ENCODE measurements at places on chromosomes 7 and 10.

GRCh38 chr10:349081-349480 lies 213.8 kb downstream of the ZMYND11 start:
- DNase-seq, result no peak

- DNase-seq, result no peak
Observed at GRCh38 chr7:115357703-115357999, 435.8 kb downstream of the MDFIC start.

DNA sequence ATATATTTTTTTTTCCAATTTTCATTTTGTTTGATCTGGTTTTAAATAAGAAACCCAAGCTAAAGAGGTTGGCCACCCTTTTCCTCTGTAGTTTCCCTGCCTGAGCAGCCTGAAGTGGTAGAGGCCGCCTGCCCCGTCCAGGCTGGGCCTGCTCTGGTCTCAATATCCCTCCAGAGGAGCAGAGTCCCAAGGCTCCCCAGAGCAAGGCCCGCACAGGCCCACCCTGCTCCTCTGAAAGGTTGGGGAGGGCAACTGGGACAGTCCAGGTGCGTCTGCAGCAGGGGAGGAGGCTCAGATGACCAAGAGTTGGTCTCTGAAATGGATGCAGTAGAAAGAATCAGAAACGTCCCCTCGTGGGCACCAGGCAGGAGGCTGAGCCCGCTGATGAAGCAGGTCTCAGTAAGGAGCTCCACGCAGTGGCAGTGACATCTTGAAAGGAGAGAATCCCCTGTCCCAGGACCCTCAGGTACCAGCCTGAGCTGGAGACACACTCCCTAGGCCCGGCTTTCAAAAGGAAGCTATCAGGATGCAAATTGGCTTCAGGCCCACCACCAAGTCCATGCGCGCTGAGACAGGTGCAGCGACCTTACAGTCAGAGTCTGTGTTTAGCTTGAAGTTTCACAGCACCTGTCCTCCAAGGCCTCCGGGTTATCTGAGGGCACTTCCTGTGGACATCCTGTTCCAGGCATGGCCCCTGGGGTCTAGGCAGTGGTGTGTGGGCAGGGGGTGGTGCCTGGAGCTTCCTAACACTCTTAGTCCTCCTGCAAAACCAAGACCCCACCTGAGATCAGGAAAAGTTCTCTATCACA lies 37.7 kb downstream of the EN2 start:
- no peak for DNase-seq

DNA sequence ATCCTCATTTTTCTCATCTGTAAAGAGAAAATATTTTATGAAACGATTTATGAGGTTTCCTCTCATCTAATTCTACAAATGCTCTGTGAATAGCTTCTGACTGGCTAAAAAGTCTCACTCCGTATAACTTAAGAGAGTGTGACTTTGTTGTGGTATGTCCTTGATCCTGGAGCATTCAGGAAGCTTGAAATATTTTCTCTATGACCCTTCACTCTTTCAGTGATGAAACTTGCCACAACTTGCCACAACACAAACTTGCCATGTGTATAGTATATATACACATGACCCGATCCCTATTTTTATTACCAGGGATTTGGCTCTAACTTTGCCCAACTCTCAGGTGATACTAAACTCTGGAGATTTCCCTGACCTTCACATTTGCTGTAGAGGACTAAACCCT lies 74.1 kb downstream of the TES start:
- DNase-seq, result no peak

- no peak for DNase-seq
Observed at GRCh38 chr10:97876402-97876801, 26.8 kb downstream of the GOLGA7B start.

- no peak for DNase-seq
Observed at GRCh38 chr7:74479961-74480829, 26.5 kb downstream of the GTF2IRD1 start.

DNA sequence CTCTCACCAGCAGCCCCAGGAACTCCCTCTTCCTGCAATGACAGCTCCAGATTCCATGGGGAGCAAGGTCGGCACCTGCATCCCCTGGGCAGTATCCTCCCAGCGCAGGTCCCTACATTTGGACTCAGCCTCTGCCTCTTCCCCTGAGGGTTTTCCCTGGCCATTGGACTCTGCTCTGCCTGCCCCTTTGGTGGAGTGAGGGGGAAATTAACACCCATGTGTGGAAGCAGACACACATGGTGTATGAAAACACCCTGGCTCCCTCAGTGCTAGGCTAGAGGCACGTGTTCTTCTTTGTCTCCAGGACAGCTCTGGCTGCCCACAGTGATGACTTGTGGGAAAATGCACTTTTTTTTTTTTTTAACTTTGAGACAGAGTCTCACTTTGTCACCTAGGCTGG lies 8.4 kb downstream of the PRF1 start:
- DNase-seq, result no peak

GRCh38 chr7:79741684-79742083 lies 288.2 kb upstream of the MAGI2 start:
- no peak for DNase-seq

- DNase-seq, result no peak
Observed at GRCh38 chr7:130956417-130957136, 222.6 kb upstream of the KLF14 start.

GRCh38 chr10:46245381-46245900 lies 41.4 kb upstream of the ANTXRL start:
- DNase-seq, result no peak

- no peak for DNase-seq
Observed at GRCh38 chr7:118304100-118304499, 79.6 kb downstream of the ANKRD7 start.

- DNase-seq, result no peak
Observed at GRCh38 chr7:124489925-124490324, 275.7 kb downstream of the GPR37 start.

- no peak for DNase-seq
Observed at GRCh38 chr7:34752929-34753328, 94.9 kb downstream of the NPSR1 start.

GRCh38 chr7:101743995-101744360 lies 73.4 kb upstream of the CUX1 start:
- no peak for DNase-seq

GRCh38 chr7:65454469-65454868 lies 80.8 kb downstream of the ZNF92 start:
- DNase-seq, result peak; percentile 2

- peak; percentile 6 for DNase-seq
Observed at GRCh38 chr7:8418629-8419245, 14.7 kb upstream of the NXPH1 start.

- no peak for DNase-seq
Observed at GRCh38 chr7:94272821-94273583, 121.7 kb upstream of the COL1A2 start.

- DNase-seq, result no peak
Observed at GRCh38 chr10:132185601-132186487, 904 bp upstream of the DPYSL4 start.

DNA sequence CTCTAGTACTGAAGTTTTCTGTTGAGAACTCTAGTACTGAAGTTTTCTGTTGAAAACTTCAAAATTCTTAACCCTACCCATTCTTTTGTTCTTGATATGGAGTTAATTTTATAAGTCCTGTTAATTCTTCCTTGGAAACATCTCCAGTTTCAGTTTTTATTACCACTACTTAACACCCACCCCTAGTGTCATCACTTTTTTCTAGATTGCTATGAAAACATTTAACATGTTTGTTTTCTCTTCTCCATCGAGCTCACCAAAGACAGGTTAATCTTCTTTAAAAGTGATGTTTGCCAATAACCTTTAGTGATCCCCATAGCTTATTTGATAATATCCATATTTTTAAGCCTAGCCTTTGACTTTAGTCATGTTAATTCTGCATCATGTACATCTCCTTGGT lies 147.9 kb downstream of the PPP1R9A start:
- no peak for DNase-seq

GRCh38 chr10:37495415-37495814 lies 362.0 kb downstream of the ZNF248 start:
- peak; percentile 64 for DNase-seq

DNA sequence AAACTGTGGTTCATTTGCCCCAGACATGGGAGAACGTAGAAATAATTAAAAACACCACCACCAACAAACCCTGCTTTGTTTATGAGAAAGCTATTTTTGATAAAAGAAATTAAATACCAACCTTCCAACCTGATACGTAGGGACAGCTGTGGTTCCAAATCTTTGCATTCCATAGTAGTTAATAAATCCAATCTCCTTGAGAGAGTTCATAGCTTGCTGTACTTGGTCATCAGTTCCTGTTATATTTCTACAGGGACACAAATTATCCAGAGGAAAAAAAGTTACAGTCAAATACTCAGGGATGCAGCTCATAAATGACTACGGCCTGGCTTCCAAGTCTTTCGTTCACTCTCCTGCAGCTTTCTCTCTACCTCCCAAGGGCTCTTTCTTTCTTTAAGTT lies 41.1 kb downstream of the PUS7 start:
- no peak for DNase-seq

GRCh38 chr7:45967591-45968157 lies 46.6 kb upstream of the IGFBP3 start:
- DNase-seq, result no peak

GRCh38 chr7:127937066-127937680 lies 94.1 kb downstream of the LRRC4 start:
- DNase-seq, result no peak

- DNase-seq, result no peak
Observed at GRCh38 chr7:90461219-90461618, 8.2 kb upstream of the PTTG1IP2 start.

DNA sequence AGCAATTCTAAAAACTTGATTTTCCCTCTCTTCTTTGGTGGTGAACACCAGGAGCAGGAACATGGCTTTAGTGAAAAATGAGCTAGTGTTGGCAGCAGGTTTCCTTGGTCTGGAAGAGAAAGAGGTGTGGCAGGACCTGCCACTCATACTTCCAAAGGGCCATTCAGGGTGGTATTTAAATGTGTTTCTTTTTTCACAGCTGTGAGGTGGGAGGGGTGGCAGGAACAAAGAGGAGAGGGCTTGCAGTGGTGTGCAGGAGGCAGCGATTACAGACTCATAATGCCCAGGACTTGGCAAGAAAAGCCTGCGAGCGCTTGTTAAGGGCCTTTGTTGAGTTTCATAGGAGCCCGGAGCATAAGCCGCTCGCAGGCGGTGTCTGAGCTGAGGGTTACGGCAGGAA lies 36.8 kb downstream of the WIPF3 start:
- no peak for DNase-seq

- DNase-seq, result no peak
Observed at GRCh38 chr7:99006739-99007424, 128.6 kb downstream of the TRRAP start.

DNA sequence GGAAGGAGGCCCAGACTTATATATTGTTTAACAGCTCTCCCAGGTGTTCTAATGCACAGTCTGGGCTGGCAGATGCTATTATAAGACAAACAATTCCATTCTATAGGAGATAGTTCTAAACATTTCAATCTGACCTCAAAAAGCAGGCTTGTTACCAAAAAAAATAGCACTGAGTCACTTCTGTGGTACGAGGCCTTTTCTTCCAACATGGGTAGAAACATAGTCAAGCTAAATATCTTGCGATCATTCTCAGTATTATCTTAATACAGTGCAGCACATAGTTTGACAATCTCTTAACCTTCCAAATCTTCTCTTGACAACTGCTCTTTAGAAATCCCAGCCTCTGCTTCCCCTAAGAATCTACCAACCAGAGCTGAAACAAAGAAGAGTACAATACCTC lies 46.6 kb upstream of the MKX start:
- DNase-seq, result no peak

- peak; percentile 80 for DNase-seq
Observed at GRCh38 chr10:60032723-60033122, 126.4 kb upstream of the CCDC6 start.

DNA sequence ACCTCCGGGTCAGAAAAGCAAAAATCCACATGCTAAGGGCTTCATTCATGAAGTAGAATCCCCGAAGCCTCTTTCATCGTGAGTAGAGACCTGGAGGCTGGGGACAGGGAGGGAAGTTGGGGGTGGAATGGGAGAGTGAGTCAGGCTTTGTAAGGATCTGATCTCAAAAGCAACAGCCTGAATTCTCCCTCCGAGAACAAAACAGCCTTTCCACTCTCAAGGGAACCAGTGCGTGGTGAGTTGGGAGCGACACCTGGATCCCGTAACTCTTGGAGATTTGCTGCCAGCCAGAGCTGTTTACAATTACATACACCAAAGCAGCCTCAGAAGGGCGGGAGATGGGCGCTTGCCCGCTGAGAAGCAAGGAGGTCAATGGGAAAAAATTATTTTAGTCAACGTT lies 10.8 kb downstream of the AFAP1L2 start:
- DNase-seq, result no peak

GRCh38 chr7:149714910-149715471 lies 58.4 kb downstream of the ZNF467 start:
- DNase-seq, result no peak

- DNase-seq, result no peak
Observed at GRCh38 chr10:51074238-51075028, at the start of gene PRKG1. Gene PRKG1, plus strand, starts transcription at chr10:51074487.

DNA sequence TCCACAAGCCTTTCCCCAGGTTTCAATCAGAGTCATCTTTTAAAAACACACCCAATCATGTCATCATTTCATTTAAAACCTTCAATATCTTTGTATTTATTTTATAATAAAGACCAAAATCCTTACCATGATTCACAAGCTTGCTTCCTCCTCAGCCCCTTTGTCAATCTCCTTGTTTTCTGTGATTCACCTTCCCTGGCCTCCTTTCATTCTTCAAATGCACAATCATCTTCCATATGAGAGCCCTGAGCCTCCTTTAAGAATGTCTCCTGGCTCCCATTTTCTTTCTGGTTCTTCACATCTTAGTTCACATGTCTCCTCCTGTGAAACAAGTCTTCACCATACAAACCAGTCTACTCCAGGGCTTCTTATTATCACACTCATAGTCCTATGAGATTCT lies 904.0 kb downstream of the SORCS3 start:
- no peak for DNase-seq

GRCh38 chr7:921581-922333 lies 32.7 kb downstream of the ADAP1 start:
- DNase-seq, result no peak

DNA sequence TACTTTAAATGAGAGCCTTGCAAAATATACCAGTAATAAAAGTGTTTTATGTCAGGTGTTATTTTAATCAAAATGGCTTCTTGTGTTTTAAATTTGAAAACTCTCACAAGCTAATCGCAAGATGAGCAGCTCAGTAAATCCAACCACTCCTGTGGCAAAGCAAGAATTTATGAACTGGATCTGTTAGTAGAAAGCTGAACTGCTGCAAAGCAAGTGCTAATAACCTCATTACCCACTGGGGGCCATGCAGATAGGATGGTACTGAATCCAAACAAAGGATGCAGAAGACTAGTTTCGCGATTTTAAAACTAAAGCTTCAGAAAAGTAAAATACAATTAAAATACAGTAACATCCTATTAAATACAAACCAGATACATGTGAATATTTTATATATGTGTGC lies 468.0 kb downstream of the PARD3 start:
- no peak for DNase-seq

GRCh38 chr10:77177589-77177988 lies 460.0 kb downstream of the KCNMA1 start:
- no peak for DNase-seq

- no peak for DNase-seq
Observed at GRCh38 chr7:48085433-48085791, 3.7 kb upstream of the UPP1 start.

All from Kasumi-1 (cell line).